ENCODE measurements at places on chromosomes 1 and 21. TPM values are rescaled to one million over a fixed set of nuclear protein-coding genes. Genes with fewer than 3 reads are reported as not detected.

GRCh38 chr1:25757151-25757845 lies 42.7 kb upstream of the SELENON start:
- H3K4me1 ChIP-seq: peaks cover 31% of the 10 kb centered on the region
- H3K4me3 ChIP-seq: no peak overlapping the region
- H3K36me3 ChIP-seq: no peaks in the 10 kb centered on the region
- H3K27me3 ChIP-seq: no peaks in the 10 kb centered on the region
- no peak overlapping the region for H3K27ac ChIP-seq
- no peak for DNase-seq

GRCh38 chr1:36115200-36115669 lies 9.8 kb downstream of the COL8A2 start:
- no peaks in the 10 kb centered on the region for H3K36me3 ChIP-seq
- H3K27me3 ChIP-seq: no peaks in the 10 kb centered on the region
- no peak for DNase-seq
- no peak overlapping the region for H3K4me3 ChIP-seq

BARHL2 gene
- total RNA-seq: not detected

DNA sequence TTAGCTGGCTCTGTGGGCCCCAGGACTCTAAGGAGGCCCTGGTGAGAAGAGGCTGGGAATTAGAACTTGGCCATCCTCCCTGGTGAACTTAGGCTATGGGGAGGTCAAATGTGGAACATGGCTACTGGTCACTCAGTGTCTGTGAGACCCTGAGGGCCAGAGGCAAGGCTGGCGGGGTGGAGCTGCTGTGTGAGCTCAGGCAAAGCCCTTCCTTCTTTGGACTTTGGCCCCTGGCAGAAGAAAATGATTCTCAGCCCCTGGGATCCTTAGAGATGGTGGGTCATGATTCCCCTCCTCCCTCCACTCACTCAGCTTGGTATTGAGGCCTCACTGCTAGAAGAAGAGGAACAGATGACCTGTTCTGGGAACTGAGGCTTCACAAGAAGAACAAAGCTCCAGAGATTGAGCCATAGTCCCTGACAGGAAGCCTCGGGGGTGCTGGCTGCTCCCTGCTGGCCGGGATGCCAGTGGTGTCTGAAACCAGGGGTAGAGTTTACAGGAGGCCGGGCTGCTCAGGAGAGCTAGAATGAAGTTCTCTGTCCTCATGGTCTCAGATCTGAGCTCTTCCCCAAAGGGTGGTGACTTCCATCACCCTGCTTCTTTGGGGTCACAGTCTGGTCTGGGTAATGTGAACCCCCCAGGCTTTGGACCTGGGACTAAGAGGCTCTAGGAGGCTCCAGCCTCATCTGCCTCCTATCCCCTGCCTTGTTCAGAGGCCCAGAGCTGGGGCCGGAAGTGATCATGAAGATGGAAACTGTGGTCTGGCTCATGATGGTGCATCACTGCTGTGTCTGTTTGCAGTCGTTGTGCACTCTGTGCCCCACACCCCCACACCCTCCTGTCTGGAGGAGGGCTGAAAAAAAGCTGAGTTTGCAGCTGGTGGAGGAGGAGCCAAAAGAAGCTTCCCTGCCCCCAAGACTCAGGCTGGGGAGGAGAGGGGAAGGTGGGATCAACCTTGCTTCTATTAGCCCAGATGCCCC lies 905 bp downstream of the BTBD19 start:
- peaks cover 76% of the 10 kb centered on the region for H3K4me1 ChIP-seq
- peak overlapping the region; percentile 55 for H3K4me3 ChIP-seq
- no peaks in the 10 kb centered on the region for H3K27me3 ChIP-seq
- peak overlapping the region; percentile 99 for H3K27ac ChIP-seq

DNA sequence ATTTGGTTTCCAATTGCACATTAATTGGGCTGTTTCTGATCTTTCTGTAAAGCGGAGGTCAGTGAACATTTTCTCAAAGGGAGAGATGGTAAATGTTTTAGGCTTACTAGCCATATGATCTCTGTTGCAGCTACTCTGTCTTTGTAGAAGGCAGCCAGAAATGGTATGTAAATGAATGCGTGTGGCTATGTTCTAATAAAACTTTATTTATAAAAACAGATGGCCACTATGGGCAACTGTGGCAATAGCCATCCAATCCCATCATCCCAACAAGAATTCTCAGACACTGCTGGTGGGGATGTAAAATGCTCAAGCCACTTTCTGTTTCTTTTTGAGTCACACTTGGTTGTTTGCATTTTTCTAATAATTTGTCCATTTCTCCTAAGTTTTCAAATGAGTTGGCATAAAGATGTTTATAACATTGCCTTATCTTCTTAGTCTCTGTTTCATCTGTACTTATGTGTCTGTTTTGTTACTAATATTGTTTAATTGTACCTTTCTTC lies 448.8 kb upstream of the VAMP3 start:
- no peak overlapping the region for H3K4me3 ChIP-seq
- H3K4me1 ChIP-seq: no peaks in the 10 kb centered on the region
- H3K27me3 ChIP-seq: peaks cover 14% of the 10 kb centered on the region
- no peaks in the 10 kb centered on the region for H3K36me3 ChIP-seq
- H3K27ac ChIP-seq: no peak overlapping the region

ADAMTSL4 gene
- total RNA-seq: 0.20 TPM

- H3K27ac ChIP-seq: no peak overlapping the region
- DNase-seq: no peak
- no peak overlapping the region for H3K4me3 ChIP-seq
- no peaks in the 10 kb centered on the region for H3K27me3 ChIP-seq
These were observed 53.4 kb downstream of the TMPRSS15 start for GRCh38 chr21:18350216-18350615.

DNA sequence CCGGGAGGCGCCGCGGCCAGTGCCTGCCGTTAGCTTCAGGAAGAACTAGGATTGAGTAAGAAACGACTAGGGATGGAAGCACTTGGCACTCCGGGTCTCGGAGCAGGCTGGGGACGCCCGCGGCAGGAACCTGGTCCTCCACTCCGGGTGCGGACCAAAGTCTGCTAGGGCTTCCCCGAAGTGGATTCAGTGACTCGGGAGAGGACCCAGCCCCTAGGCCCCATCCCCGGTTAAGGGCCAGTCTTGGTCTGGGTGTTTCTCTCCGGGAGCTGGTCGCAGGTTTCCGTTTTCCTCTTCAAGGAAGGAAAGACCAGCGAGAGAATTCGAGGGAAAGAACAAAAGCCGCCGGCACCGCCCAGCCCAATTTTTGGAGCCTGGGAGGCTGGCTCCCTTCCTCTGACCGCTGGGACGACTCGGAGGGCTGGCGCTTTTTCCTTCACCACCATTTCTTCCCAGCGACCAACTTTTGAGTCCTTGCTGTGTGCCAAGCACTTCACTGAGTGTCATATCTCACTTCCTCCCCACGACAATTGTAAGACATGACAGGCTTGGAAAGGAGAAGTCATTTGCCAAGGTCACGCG lies 16.8 kb upstream of the STMN1 start:
- H3K27me3 ChIP-seq: peaks cover 6% of the 10 kb centered on the region
- DNase-seq: peak; percentile 29
- H3K4me3 ChIP-seq: peak overlapping the region; percentile 68
- H3K36me3 ChIP-seq: no peaks in the 10 kb centered on the region
- H3K27ac ChIP-seq: no peak overlapping the region

DNA sequence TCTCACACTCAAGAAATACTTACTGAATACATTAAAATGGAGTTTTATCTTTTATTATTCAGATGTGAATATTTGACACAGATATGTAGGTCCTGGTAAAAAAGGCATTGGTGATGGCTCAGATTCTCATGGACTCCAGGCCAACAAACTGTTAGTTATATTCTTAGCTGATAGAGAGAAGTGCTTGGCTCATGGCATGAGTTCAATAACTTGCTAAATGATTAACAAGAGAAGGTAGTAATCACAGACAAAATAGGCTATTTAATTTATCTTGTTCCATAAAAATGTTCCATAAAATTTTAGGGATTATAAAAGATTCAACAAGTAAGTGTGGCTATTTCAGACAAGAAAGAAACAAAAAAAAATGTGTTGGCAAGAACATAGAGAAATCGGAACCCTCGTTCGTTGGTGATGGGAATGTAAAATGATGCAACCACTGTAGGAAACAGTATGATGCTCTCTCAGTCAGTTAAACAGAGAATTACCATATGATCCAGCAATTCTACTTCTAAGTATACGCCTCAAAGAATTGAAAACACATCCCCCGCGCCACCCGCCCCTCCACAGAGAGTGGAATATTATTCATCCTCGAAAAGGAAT lies 737.8 kb upstream of the ADAMTS5 start:
- H3K4me3 ChIP-seq: no peak overlapping the region
- H3K4me1 ChIP-seq: no peaks in the 10 kb centered on the region
- H3K27me3 ChIP-seq: no peaks in the 10 kb centered on the region
- H3K36me3 ChIP-seq: no peaks in the 10 kb centered on the region
- no peak for DNase-seq

GRCh38 chr1:184790642-184791549 lies 36.2 kb upstream of the EDEM3 start:
- no peak overlapping the region for H3K4me3 ChIP-seq
- peaks cover 21% of the 10 kb centered on the region for H3K4me1 ChIP-seq
- H3K27me3 ChIP-seq: no peaks in the 10 kb centered on the region

DNAI4 gene
- 1.0 TPM for total RNA-seq

DNA sequence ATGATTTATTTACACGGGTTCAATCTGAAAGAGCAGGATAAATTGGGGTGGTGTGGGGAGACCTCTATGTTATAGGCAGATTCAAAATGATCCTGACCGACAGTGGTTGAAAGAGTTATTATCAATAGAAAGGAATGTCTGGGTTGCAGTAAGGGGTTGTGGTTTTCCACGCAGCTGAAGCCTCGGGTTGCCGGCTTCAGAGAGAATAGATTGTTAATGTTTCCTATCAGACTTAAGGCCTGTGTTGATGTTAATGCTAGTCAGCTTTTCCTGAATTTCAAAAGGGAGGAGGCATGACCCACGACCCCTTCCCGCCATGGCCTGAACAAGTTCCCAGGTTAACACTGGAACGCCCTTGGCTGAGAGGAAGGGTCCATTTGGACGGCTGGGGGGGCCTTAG lies 2.2 kb upstream of the UBE2J2 start:
- H3K4me3 ChIP-seq: peak overlapping the region; percentile 11
- H3K27me3 ChIP-seq: no peaks in the 10 kb centered on the region
- DNase-seq: no peak
- H3K36me3 ChIP-seq: peaks cover 18% of the 10 kb centered on the region
- peaks cover 24% of the 10 kb centered on the region for H3K4me1 ChIP-seq
- H3K27ac ChIP-seq: no peak overlapping the region

DNA sequence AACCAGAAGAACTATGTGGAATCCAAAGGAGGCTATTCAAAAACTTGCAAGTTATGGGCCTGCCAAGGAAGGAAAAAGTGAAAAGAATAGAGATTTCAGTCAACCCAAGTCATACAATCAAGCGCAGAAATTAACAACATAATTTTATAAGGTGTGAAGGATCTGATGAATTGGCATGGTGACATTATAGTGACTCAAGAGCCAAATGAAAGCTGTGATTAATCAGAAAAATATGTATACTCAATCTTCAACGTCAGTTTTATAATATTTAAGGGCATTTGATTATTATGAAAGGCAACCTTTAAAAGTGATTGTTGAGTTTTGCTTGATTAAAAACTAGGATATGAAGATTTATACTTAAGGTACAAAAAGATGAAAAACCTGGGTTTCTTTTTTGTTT lies 37.8 kb upstream of the THEM4 start:
- H3K27ac ChIP-seq: peak overlapping the region; percentile 73
- H3K27me3 ChIP-seq: no peaks in the 10 kb centered on the region
- peaks cover 34% of the 10 kb centered on the region for H3K4me1 ChIP-seq
- DNase-seq: no peak

DNA sequence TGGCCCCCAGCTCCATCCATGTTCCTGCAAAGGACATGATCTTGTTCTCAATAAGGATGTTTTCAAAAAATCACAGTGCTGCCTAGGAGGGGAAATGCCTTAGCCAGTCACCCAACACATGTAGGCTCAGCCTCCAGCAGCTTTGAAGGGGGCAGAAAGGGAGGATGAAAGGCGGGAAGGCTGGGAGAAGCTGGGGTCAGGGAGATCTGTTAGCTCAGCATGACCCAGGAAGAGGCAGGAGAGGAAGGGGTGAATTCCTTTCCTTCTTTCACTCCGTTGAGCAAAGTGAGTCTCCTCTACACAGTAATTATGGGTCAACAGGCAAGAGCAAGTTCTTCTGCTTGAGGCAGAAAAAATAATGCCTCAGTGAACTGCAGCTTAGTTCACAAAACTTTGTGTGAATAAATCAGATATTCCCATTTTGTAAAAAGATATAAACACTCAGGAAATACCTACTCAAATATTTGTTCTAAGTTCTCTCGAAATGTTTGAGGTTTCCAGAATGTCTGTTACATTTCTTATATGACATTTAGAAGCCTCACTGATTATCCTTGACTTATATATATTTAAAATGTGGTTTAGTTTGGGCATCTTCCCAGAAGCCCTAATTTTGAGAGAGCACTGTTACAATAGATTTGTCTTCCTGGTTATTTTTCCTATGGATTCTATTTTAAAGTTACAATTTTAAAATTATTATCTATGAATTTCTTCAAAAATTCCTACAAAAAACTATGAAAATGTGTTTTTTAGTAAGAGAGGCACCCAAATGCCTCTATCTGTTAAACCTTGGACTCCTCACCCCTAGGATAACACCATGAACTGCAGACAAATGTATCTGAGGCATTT lies 116.8 kb downstream of the KCNJ6 start:
- H3K36me3 ChIP-seq: no peaks in the 10 kb centered on the region
- H3K4me3 ChIP-seq: no peak overlapping the region
- H3K4me1 ChIP-seq: peaks cover 4% of the 10 kb centered on the region

DNA sequence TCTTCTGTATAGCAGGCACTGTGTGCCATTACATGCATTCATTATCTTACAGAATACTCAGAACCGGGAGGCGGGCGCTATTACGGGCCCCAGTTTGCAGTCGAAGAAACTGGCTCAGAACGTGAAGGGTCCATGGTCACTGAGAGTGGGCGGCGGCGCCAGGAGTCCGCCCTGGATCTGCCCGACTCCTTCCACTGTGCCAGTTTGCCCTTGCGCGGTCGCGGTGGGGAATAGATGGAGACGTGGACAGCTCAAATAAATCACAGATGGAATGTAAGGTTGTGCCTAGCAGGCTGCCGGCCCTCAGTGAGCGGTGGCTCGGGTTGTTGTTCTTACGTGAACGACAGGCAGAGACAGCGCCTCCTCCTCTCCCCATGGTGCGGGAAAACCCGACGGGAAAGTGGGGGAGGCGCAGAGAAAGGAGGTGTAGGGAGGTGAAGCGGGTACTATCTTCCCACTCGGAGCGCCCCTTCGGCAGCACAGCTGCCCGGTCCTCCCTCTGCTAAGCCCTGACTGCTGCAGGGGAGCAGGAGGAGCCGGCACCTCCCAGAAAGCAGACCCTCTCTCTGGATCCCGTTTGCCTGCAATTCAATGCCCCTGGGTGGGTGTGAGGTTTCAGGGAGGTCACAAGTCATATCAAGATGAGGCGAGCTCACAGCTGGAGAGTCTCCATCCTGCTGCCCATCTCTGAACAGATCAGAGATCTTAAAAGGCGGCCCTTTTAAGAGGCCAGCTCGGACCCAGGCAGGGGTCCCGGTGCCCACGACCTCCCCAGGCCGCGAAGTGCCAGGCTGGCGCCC lies 1.1 kb downstream of the COL9A2 start:
- H3K36me3 ChIP-seq: no peaks in the 10 kb centered on the region
- peak; percentile 48 for DNase-seq
- peaks cover 31% of the 10 kb centered on the region for H3K4me1 ChIP-seq

- H3K27ac ChIP-seq: no peak overlapping the region
- H3K4me3 ChIP-seq: no peak overlapping the region
- no peak for DNase-seq
- H3K36me3 ChIP-seq: no peaks in the 10 kb centered on the region
- peaks cover 4% of the 10 kb centered on the region for H3K4me1 ChIP-seq
These were observed 3.9 kb downstream of the PKLR start for GRCh38 chr1:155297384-155297783.

PRRX1 gene
- total RNA-seq: not detected

- no peak overlapping the region for H3K27ac ChIP-seq
- no peaks in the 10 kb centered on the region for H3K27me3 ChIP-seq
- no peaks in the 10 kb centered on the region for H3K36me3 ChIP-seq
- no peak overlapping the region for H3K4me3 ChIP-seq
- no peaks in the 10 kb centered on the region for H3K4me1 ChIP-seq
These were observed 79.3 kb downstream of the HMCN1 start for GRCh38 chr1:185813401-185813979.

Measured in activated CD8-positive, alpha-beta T cell treated with anti-CD3 and anti-CD28 coated beads for 36 hours (primary cell).